Left forelimb (tissue), 1 donor: ENCODE measurements at places on chromosomes 2 and 18.

- no peak for DNase-seq
These were observed 31.9 kb downstream of the GLI2 start for GRCh38 chr2:120767486-120768005.

- DNase-seq, result peak; percentile 82
These were observed 8.8 kb upstream of the ERFE start for GRCh38 chr2:238149841-238150572.

- no peak for DNase-seq
These were observed 75.6 kb upstream of the STAM2 start for GRCh38 chr2:152251211-152251610.

GRCh38 chr2:241391892-241392665 is 36.0 kb downstream of the FARP2 start:
- no peak for DNase-seq

DNA sequence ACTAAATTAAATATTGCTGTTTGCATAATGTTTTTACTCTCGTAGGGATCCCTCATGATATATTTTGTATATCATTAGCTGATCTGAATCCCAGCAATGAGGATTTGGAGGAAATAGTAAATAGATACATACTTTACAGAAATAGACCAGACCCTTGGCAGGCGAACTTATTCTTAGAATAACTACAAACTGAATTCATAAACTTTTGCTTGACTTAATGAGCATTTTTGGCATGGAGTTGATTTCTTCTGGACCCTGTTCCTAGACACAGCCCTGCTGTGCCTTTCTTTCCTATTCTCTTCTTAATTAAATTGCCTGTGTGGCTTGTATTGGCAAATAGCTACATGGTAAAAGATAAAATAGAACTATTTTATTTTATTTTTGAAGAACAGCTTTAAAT is 145.9 kb downstream of the GREB1L start:
- DNase-seq, result no peak

DNA sequence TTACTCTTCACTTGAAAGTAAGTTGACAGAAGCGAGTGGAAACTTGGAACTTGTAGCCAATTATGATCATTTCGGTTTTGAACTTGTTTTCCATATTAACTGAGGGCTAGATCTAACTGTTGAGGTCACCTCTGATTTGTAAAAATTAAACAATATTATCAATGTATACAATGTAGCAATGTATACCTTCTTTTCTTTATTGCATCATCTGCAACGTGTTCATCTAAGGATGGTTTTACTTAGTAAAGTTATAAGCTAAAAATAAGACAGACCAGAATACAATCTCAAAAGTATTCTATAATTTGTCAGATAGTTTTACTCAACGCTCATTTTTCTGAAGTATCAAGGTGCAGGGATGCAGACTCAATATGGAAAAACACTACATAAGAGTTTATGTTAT is 435.0 kb upstream of the TNP1 start:
- DNase-seq, result no peak

DNA sequence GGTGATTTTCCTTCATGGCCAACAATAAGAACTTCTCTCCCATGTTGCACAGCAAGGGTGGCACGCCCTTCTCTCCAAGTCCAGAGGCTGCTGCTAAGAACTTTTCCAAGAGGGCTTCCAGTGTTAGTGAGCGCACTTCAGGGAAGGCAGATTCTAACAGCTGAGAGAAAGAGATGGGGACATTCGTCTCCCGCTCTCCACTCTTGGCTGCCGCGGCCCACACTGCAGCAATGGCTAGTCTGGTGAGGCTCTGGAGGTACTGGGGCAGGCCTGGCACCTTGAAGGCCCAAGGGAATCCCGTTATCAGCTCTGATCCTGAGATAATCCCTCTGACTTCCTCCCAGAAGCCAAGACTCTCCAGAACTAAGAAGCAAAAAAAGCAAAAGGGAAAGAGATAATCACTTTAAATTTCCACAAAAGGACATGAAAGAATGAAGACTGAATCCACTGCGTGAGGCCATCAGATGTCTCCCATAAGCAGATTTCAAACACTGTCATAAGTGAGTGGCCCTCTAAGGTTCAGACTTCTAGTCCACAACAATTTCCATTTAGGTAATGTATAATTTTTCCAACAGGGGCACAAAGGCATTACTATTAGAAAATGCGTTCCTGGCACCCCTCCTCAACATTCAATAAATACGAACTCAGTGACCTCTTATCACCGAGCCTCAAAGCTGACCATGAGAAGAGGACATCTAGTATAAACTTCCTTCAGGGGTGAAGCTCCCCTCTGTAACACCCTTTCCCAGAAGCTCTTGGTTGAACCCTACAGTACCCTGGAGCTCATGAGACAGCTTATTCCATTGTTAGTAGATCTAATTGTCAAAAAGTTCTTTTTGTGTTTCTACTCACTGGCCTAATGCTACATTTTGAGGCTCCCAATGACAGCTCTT is 66.7 kb upstream of the ZFP36L2 start:
- no peak for DNase-seq

DNA sequence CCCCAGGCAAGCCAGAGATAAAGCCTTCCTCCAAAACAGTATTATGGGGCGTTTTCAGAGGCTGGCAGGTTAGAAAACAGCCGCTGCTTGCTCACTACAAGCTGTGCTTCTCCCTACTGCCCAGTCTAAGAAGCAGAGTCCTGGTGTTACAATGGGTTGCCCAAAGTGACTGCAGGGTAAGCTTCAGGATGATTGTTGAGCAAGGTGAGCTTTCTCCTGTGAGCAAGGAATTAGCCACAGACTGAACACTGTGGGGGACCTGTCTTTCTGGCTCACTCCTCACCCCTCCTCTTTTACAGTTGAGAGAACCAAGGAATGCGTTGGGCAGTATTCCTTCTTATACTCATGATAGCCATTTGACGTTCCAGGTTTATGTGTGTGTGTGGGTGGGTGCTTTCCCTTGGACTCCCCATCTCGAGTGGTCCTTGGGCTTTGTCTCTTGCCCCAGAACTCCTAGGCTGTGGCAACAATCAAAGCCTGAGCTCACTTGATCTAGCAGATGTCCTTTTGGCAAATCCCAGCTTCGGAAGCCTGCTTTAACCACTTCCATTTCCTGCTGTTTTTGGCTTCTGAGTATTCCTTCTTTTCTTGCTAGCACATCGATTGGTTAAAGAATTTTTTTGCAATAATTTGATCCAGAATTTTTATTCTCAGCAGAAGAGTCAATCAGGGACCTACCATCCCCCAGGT is 47.5 kb downstream of the KDM3A start:
- no peak for DNase-seq

DNA sequence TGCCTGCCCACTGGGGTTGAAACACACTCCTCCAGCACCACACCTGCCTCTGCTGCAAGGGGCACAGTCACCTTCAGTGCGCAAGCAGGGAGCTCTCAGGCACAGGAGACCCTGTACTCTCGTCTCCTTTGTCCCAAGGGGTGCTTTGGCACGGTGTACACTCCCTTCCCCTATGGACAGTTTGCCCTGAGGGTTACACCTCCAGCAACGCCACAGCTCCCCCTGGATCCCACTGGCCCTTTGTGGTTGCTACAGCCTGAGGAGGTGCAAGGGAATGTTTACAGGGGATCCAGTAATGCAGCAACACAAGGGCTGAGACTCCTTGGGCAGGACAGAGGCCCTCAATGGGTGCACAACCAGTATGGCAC is 45.2 kb upstream of the FAM117B start:
- DNase-seq, result no peak

GRCh38 chr2:198657512-198658121 is 800.1 kb downstream of the SATB2 start:
- DNase-seq, result no peak

DNA sequence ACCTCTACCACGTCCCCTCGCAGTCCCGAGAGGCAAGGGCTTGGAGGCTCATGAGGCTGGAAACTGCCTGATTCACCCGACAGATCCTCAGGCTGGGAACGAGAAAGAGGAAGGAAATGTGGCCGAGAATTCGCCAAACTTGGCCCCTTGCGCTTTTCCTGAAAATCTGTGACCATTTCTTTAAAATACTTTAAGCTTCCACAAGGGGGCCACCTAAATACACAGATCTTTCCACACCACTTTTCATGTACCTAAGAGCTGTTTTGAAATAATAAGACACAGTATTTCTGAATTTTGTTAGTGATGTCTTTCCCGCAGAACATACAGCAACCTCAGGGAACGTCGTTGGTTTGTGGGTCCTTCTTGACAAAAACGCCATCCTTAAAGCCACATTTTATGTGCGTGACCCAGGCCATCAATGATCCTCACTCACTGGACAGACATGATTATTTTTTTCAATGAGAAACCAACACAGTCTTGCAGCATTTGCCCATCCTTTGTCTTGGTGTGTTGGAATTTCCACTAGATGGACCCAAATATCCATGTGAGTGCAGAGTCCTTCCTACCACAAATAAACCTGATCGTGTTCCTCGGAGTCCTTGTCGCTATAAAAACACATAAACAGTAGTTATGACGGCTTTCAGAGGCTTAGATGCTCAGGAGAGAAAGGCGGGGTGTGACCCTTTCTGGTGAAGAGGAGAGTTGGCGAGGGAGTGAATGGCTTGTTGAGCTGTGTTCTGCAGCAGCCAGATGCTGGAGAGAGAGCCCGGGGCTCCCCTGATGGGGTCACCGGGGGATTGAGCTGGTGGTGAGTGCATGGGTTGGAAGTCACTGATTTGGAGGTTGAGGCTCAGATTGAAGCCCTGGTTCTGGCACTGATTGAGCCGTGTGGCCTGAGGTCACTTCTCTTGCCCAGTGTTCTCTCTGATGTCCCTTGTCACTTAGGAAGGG is 25.0 kb downstream of the DCDC2C start:
- DNase-seq, result no peak

GRCh38 chr2:119154076-119154475 is 4.5 kb downstream of the C1QL2 start:
- DNase-seq, result no peak

GRCh38 chr2:230669386-230669950 is 43.2 kb upstream of the CAB39 start:
- DNase-seq, result no peak
